ENCODE measurements at places on chromosomes 6 and 20.

DNA sequence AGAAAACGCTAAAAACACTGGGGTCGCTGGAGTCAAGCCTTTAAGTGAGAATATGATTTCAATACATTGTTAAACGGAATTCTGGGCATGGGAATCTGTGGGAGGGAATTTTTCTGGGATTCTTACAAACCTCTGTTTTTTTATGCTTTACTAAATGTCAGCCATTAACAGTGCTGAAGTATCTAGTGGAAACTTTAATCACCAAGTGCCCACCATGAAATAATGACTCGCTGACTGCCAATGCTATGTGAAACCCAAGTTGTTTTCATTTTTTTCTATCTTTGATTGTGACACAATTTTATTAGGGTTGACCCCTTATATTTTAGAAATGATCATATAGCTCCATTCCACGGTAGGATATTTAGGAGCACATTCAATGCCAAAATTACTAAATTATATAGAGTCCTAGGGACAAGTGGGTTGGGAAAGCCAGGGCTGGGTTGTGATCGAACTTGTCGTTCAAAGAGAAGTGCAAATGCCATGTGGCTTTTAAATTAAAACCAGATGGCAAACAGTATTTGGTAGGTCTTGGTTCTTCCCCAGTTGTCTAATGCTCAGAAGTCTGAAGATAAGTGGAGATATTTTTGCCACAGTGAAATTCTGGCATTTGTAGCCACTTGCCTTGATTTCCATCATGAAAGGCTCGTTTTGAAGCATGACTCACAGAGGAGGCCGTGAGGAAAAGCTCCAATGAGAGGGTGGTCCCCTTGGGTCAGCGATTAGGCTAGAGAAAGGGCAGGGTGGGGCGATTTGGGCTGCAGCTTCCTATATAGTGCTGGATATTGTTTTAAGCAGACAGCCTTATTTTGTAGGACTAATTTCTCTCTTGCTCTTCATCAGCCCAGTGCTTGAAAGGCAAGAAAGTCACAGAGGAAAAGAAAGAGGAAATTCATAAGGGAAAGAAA is 254.4 kb upstream of the JAG1 start:
- no peak for DNase-seq

DNA sequence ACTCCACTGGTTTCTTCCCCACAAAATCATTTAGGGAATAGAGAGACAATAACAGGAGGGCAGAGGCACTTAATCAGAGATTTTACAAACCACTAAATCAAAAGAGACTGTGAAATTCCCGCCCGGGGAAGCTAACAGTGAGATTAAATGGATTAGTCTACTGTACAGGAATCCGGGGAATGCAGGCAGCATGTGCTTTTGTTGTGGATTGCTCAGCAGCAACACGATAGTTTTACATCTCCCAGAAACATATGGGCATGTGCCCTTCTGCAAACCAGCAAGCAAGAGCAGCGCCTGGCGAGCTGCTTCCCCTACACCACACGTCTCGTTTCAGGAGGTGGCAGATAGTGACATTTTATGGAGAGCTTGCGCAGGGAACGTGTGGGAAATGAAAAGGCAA is 382.3 kb downstream of the CD83 start:
- no peak for DNase-seq

GRCh38 chr20:59561614-59562277 is 42.6 kb upstream of the PHACTR3 start:
- DNase-seq, result no peak

GRCh38 chr20:32924781-32925180 is 66.1 kb downstream of the EFCAB8 start:
- DNase-seq, result no peak

GRCh38 chr6:33586108-33586640 is 6.1 kb upstream of the BAK1 start:
- no peak for DNase-seq

DNA sequence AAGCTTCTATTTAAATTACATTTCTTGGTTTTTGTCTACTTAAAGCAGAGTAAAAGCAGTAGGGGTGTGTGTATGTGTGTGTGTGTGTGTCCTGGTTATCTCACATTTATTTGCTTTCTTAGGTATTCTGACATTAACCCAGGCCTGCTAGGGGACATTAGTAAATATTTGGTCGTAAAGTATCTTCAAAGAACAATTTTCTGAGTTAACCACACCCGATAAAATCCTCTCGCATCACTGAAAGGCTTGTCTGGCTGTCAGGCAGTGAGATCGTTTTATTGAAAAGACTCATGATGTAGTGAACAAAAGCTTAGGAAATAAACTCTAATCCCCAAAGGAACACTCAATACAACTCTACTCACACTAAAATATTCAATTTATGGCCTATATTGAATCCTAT is 77.9 kb downstream of the ZNF217 start:
- no peak for DNase-seq

DNA sequence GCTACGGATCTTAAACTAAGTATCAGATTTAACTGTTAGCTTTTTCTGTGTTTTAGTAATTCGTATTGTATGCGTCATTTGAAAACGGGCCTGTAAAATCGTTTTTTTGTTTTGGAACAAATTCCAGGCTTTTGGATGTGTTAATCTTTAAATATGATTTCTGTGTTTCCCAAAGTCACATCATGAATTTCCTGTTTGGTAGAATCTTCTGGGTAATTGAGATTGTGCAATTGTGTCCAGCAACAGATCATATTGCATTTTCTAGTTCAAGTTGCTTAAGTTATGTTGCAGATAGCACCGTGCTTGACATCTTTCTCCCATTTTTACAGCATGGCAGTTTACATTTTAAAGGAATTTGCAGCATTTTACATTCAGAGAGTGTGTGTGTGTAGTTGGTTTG is 1.9 kb downstream of the MAPK14 start:
- DNase-seq, result no peak

DNA sequence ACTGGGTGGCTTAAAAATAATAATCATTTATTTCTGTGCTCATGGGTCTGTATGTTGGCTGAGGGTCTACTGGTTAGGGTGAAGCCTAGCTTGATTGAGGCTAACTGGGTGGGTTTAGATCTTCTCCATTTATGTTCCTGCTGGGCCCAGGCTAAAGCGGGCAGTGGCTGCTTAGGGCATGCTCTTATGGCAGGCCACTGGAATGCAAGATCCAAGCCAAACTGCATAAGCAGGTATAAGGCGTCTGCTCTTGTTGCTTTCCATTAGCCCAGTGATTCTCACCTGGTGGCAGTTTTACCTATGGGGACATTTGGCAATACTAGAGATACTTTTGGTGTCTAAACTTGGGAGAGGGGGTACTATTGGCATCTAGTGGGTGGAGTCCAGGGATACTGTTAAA is 44.5 kb downstream of the QKI start:
- no peak for DNase-seq

- DNase-seq, result no peak
Observed at GRCh38 chr6:124057461-124057860, 253.8 kb downstream of the NKAIN2 start.

All from right lobe of liver (tissue), 6 donors.